T-helper 1 cell (primary cell): ENCODE measurements at places on chromosomes 7 and 10.

DNA sequence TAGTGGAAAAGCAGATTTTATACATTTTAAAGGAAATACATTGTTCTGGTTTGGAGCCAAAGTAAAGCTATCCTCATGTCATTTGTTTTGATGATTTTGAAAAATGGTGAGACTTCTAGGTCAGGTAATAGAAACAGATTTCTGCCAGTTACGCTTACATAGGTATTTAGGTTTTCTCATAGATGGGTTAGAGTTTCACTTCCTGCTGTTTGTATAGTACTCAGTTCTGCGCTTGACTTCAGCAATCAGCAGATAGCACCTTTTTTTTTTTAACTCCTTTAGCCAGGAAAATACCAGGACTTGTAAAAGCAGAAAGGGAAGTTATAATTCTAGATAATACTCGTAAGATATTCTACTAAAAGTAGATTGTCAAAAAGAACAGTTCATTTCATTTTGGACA lies 209.8 kb upstream of the POM121L12 start:
- DNase-seq, result no peak

DNA sequence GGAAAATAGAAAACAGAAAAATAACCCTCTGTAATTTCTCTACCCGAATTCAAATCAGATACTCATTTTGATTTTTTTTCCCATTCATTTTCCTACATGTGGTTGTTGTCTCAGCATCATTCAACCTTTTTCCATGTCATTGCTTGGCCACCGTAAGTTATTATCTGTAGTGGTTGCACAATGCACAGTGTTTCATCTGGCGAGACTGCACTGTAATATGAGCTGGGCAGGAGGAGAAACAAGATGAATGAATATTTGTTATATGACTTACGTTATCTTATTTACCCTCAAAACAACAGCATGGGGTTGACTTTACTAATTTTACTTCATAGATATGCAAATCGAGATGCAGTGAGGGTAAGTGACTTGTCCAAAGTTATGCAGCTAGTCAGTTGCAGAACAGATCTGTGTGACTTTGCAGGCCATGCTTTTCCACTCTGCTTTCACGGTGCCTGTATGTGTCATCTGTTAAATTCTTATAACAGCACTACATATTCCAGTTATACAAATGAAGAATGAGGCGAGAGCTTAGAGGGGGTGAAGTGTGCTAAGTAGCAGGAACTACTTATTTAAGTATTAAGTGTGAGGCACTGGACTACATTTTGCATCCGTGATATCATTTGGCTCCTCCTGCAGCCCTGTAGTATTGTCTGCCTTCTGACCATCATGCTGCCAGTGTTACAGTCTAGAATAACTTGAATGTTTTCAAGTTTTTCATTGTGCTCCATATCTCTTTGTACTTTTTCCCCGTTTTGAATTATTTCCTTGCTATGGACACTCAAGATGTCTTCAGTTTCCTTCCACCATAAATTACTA lies 56.7 kb downstream of the ZMYND11 start:
- no peak for DNase-seq

- no peak for DNase-seq
Observed at GRCh38 chr7:155455132-155455693, 2.7 kb upstream of the EN2 start.

DNA sequence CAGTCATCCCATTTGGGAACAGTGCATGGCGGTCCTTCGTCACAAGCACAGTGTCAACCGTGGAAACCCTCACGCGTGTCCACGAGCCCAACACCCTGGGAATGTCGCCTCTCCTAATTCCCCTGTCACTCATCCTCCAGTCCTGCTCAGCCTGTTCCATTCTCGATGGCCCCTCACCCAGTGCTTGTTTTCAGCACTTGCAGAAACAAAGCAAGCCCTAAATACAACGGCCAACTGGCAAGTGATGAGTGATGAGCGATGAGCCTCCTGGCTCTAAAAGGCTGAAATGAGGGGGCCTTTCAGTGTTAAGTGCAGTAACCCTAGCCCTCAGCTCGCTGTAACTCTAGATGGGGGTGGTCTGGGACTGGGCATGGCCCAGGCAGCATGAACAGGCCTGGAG lies 22.6 kb downstream of the NKX2-3 start:
- no peak for DNase-seq

DNA sequence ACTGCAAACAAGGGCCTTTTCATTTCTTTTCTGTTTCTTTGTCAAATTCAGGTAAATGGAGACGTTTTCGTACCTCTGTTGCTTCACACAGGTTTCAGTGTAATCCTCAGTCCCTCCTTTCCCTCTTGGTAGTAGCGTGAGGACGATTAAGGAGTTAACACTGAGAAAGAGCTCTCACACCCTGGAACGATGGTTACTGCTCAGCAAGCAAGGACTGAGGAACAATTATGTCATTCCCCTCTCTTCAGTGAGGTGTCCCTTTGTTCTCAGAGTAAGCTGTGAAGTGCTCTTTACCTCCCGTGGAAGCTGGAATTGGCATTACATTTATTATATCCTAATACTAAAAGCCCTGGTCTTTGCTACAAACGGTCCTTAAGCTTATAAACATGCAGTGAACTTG lies 95.9 kb downstream of the FANK1 start:
- DNase-seq, result no peak

DNA sequence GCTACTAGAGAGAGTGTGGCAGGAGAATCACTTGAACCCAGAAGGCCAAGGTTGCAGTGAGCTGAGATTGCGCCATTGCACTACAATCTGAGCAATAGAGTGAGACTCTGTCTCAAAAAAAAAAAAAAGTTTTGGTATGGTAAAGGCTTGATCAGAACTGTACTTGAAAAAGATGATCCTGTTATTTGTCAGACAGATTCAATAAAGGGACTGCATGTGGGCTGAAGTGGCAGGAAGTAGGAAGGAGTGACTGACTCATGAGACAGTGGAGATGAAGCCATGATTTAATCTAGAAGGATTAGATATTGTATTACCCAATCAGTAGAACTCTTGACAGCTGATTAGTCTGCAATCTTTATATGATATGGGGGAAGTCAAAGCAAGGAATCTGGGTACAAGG lies 2.7 kb upstream of the TMEM254 start:
- DNase-seq, result peak; percentile 30

DNA sequence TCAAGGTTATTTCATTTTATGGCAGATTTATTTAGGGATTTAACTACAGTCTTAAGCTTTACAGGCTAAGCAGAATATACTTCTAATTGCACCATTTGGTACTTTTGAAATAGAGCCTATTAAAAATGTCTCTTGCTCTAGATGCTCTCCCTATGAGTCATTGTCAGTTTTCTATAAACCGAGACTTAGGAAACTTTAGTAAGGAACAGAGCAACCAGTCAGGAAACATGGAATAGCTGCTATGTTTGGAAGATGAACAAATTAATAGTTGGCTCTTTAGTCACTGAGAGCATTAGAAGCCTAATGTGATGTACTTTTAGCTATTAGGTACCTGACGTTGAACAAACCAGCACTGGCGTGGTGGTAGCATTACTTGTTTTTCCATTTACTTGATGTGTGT lies 35.3 kb downstream of the INPP5F start:
- no peak for DNase-seq

DNA sequence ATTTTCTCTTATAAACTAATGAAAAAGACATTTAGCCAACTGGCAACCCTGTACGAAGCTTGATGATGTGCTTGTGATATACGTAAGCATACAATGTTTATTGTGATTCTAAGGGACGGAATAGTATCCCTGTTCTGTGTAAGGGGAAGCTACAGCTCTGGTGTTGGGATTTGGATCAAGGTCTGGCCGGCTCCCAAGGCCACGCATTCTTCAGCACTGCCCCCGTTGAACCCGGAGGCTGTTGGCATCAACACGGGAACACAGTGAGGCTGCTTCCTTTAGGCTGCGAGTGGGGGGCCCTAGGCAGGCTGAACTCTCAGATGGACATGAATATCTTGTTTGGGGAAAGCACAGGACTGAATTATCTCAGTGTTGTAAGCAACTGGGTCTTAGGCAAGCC lies 180.6 kb downstream of the CAMK1D start:
- no peak for DNase-seq

DNA sequence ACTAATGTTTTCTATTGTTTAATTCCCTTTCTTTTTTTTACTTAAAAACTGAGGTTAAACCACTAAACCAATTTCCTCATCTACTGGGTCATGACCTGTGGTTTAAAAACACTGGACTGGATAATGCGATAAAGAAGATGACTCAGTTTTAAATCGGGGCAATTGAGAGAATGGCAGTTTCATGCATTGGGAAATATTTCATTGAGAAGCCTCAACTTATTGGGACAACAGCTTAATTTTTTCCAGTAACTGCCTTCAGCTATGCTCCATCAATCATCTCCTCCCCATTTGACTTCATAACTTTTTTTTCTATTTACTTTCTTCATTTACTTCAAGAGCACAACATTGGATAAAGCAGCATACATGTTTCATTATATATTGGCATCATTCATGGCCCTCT lies 61.8 kb upstream of the MET start:
- DNase-seq, result no peak

DNA sequence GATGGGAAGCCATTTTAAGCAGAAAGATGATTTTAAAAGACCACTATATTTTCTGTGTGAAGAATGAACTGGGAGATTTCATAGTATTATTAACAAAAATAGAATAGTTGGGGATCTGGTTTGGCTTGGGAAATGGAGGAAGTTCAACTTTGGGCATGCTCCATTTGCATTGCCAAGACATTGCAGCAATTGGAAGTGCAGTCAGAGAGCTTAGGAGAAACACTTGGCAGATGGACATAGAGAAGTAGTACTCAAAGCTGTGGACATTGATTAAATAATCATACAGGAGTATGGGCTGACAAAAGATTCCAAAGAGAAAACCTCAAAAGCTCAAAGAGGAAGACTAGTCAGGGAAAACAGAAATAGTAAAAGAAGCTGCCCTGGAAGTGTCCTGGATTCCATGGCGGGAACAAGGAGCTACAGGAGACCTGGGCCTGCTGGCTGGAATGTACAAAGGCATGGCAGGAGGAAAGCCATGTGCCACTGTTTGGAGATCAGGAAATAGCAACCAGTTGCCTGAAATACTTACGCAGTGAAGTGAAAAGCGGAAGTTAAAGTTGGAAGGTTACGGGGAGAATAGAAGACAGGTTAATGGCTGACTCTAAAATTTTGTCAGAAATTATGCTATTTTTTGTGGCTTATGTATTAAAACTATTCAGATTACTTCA lies 93.6 kb upstream of the MXI1 start:
- no peak for DNase-seq

- DNase-seq, result no peak
Observed at GRCh38 chr7:29508608-29509007, 55.0 kb upstream of the PRR15 start.

DNA sequence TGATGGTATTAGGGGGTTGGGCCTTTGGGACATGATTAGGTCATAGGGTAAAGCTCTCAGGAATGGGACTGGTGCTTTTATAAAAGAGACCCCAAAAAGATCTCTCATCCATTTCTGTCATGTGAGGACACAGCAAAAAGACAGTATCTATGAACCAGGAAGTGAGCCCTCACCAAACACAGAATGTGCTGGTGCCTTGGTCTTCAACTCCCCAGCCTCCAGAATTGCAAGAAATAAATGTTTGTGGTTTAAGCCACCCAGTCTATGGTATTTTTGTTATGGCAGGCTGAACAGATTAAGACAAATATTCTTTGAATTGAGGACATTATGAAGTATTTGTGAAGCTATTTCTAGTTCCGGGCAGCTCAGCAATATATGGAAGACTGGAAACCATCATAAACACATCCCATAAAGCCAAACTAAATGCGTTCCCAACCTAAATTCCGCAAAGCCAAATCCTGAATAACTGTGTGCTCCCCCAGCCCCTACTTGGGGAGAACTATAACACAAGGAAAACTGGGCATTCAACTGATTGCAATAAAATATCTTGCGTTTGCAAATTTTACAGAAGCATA lies 153.7 kb downstream of the GALNT17 start:
- no peak for DNase-seq

DNA sequence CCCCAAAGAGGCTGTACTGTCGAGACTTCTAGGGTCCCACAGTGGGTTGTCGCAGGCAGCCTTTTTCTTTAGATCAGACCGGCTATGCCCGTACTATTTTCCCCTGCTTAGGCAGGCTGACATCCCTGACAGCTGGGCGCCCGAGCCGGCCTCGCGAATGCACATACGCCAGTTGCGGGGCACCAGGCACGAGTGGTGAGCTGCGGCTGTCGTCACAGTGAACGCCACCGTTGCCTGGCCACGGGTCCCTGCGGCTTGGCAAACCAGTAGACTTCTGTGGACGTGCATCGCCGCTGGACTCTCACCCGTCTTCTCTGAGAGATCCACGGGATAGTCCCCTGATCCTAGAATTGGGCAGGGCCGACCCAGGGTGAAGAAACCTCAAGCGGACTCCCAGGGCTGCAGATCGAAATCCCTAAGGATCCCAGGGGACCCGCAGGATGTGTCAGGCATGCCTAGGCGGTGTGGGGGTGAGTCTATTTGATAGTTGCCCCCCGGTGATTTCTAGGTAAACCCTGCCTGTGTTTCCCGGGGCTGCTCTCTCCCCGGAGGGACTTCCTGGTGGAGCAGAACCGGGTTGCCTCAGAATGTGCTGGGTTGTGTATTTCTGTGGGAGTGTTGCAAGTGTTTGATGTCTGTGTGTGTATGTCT lies 33.0 kb upstream of the ZNF273 start:
- DNase-seq, result no peak

DNA sequence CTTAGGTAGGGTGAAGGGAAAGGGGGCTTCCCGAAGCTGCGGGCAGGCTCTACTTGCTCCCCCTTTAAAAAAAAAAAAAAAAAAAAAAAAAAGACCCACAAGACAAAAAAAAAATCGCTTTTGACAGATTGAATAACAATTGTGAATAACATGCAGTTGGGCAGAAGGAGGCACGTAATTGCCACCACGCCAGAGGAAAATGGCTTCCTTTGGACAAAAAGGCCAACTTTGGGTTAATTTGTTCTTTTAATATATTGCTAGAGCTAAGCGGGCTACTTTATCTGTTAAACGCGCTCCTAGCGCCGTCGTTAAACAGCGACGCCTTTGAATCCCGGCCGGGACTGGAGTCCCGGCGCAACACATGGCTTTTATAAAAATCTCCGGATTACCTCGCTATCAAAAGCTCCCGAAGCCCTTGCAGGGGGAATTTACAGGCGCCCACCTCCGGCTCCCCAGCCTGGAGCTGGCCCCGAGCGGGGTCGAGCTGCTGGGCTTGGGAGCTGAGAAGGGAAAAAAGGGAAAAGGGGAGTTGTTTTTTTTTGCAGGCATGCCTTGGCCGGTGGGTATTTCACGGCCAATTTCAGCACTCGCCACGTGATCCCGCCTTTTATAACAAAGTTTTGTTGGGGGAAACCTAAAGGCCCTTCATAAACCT lies 1.2 kb downstream of the HOXA11 start:
- no peak for DNase-seq

DNA sequence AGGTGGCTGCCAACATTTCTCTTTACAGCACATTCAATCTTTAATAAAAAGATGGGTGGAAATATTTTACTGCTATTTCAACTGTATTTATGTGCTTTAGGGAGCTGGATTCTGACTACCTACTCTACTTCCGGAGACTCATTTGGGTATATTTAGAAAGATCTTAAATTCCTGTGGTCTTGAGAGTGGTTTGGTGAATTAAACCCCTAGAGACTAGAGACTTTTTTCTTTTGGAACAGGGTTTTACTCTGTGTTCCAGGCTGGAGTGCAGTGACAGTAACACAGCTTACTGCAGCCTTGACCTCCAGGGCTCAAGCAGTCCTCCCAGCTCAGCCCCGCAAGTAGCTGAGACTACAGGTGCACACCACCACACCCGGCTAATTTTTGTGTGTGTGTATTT lies 79.0 kb upstream of the HABP2 start:
- no peak for DNase-seq

GRCh38 chr7:37434529-37434928 lies 14.1 kb downstream of the ELMO1 start:
- no peak for DNase-seq
